ENCODE measurements at places on chromosomes 1 and 21.

DNA sequence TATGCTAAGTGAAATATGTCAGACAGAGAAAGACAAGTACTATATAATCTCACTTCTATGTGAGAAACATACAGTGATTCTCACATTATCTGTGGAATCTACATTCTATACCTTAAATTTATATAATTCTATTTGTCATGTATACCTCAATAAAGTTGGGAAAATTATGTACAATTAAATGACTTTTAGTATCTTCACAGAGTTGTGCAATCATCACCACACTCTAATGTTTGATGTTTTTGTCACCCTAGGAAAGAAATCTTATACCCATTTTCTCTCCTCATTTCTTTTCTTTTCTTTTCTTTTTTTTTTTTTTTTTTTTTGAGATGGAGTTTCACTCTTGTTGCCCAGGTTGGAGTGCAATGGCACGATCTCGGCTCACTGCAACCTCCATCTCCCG, 37.0 kb upstream of the TINAGL1 start:
- DNase-seq = no peak

DNA sequence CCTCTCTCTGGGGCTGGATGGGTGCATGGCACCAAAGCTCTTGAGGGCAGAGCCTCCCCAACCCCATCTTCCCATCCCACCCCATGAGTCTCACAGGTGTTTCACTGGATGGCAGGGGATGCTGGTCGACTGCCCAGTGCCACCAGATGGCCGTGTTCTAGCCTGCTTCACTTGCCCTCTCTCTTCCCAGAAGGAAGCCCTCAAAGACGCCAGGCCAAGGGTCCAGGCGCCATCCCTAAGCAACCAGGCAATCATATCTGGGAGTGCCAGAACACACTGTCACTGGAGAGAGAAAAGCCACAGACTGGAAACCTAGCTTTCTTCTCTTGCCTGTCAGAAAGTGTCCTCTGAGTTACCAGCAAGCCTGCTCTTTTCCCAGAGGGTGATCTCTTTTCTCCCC, 26.7 kb downstream of the PIGM start:
- no peak for DNase-seq

DNA sequence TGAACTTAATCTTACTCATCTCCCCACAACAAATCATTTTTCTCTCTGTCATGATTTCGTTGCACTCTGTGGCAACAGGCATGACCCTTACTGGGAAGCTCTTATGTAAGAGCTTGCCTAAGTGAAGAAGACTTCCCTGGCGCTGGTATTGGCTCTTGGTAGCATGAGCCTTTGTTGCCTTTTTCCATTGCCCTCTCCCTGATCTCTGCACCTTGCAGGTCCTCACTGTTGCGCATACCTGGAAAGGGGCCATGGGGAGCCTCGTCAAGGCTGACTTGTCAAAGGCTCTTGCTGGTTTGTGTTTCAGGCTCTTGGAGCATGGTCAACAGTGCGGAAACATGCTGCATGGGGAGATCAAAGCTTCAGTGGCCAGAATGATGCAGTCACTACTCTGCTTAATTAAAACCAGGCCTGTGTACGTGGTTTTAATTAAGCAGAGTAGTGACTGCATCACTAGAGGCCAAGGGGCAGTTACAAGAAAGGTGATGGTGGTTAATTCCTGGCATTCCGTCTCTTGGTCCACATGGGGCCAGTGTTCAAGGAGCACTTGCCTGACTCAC, 141.3 kb downstream of the SPATA46 start:
- no peak for DNase-seq

DNA sequence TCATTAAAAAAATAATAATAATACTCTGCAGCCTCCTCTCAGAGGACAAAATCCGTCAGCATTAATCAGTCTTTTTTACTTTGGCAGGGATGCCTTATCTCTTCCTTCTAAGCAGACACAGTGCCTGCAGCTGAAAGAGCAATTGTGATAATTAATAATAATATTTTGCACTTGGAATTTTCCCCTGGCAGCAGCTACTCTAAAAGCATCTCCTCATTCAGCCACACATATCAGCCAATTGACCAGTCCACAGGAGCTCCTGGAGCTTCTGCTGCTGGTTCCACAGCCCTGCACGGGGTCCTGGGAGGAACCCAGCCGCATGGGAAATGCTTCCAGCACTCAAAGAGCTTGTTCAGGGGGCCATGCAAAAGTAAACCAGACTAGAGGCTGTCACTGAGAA, 31.0 kb upstream of the VWA5B1 start:
- DNase-seq = no peak

GRCh38 chr1:19605967-19606366, 38.1 kb upstream of the NBL1 start:
- DNase-seq = no peak
